ENCODE measurements at places on chromosomes 2 and 18.

DNA sequence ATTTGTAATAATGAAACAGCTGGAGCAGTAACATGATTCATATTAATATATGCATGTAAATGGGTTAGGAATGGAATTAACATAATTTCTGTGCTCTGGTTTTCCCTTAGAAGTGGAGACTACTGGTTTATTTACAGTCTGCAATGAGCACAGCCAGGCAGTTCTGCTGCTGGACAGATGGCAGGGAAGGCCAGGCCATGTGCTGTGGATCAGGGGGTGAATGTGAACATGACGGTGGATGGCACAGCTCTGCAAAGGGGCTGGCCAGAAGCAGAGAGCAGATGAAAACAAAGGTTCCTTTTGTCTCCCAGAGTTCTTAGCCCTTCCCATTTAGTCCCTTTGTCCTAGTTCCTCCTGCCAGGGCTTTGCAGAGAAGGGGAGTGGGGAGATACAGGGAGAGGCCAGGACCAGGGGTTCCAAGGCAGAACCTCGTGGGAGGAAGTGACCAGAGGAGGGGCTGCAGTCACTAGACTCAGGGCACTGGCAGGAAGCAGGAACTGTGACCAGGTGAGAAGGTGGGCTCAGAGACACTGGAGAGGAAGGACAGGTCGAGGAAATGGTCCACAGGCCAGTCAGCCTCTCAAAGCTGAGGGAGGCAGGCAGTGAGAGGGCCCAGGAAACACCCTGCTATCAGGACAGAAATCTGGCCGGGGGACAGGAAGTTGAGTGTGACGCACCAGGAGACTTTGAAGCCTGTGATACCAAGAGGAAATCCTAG is 112.9 kb upstream of the ATP8B1 start:
- no peak for DNase-seq

GRCh38 chr18:80197528-80197927 is 49.8 kb downstream of the PARD6G start:
- DNase-seq, result no peak

DNA sequence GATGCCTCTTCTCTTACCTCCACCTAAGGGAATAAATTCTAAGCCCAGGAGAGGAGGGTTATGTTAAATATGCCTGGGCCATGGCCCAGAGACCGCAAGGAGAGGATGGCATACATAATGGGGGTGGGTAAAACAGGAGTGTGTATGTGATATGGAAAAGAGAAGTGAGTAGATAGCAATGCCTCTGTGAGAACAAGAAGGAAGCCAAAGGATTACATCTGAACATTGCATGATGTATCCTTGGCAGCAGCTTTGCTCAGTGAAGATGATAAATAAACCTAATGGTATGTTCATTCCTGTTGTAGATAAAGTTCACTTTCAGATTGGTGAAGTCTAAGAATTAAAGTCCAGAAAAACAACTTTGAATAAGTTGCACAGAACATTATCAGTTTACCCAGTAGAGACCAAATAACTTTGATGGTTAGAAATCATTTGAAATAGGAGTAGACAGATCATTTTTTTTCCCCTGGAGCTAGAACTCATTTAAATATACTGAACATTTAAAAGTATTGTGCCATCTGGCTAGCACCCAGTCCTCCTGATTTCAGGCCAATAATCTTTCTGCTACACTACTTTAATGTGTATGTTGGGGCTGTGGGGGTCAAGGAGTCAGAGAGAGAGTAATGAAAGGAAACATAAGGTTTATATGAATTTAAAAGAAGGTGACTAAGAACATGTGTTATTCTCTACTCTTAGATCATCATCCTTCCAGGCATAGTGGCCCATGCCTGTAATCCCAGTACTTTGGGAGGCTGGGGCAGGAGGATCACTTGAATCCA is 231.7 kb downstream of the PARD3B start:
- DNase-seq, result no peak

DNA sequence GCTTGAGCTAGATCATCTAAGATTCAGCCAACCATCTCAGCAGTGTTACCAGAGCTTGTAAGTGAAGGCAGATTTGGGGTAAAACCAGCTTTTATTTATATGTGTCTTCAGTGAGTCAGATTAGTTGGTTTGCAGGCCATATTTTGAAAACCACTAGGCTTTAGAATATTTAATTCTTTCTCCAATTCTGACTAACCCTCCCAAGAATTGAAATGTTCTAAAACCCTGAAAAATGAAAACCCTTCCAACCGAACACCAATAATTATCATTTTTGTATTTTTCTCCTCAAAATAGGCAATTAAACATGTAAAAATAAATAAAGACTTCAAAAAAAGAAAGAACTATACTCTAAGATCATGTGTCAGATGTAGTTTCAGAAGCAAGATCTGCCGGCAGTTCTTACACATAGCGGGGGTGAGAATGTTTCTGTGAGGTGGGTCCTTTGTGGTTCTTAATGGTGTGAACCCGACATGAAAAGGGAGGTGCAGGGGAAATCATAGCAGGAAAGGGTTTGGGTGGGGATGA is 14.2 kb downstream of the PLEK start:
- DNase-seq, result no peak

- DNase-seq, result no peak
Measured at GRCh38 chr2:10019174-10019573, 24.2 kb upstream of the KLF11 start.

DNA sequence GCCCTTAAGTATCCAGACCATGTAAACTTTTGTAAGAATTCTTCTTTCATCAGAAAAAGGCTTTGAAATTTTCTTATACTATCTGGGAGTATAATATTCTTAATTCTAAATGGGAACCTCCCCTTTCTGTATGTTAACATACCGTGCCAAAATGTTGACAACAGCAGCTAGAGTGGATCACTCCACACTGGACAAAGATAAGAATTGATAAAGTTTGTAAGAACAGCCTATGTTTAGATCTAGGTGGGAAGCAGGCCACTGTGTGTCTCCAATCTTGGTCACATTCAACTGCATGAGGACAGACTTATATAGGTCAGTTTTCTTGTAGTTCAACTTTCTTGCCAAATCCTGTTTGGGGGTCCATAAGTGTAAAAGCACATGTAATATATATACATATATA is 235.7 kb downstream of the RPIA start:
- no peak for DNase-seq

GRCh38 chr2:128344101-128344500 is 25.4 kb upstream of the HS6ST1 start:
- no peak for DNase-seq

GRCh38 chr2:134195341-134195740 is 58.5 kb upstream of the MGAT5 start:
- DNase-seq, result no peak
